ENCODE measurements at places on chromosomes 2 and 18.

GRCh38 chr2:64106481-64106880 lies 37.7 kb downstream of the PELI1 start:
- no peak for DNase-seq

- DNase-seq = no peak
Measured at GRCh38 chr2:21256006-21256405, 132.2 kb downstream of the TDRD15 start.

DNA sequence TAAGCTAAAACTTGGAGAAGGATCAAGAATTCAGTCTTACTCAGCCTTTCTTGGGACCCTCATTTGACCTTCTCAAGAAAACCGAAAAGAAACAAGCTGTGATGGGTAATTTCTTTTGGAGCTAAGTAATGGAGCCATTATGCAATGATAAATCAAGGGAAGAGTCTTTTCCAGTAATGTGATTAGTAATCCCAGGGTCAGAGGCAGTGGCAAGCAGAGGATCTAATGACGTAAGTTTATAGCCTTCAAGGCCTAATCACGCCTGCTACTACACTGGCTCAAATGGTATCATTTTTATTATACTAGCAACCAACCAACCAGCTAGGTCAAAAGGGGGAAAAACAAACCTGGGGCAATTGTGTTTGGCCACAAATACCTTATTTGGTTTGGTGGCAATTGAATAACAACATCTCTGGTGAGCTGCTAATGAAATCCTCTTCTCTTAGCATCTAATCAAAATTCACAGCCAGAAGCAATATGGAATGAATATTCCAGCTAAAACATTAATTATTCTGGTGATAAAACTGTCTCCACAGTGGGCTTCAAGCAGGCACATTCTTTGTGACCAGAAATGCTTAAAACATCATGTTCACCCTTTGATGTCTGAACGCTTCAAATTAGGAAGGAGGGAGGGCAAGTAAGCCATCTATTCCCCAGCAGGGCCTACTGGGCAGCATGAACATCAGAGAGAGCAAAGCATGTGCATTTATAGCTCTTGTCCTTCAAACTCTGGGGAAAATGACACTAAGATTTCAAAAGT lies 114.9 kb upstream of the SULT1C3 start:
- DNase-seq = no peak

GRCh38 chr2:55239656-55240222 lies 7.3 kb downstream of the RPS27A start:
- no peak for DNase-seq

DNA sequence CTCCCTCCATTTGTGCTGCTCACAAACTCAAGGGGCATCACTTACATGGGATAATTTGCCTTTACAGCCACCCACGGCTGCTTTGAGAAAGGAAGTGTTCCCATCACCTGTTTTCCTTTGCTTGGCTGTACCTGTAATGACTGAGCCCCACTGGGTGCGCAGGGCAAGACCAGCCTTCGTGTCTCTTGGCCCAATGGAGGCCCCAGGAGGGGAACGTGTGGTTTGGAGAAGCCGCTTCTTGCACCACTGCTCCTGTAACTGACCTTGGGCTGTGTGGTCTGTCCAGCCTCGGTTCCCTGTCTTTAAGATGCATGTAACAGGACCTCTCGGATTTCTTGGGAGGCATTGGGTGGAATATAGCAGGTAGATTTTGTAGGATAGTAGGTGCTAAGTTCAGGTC lies 41.1 kb downstream of the LDLRAD4 start:
- no peak for DNase-seq

- DNase-seq = no peak
Measured at GRCh38 chr2:178553047-178553446, 72.8 kb downstream of the PLEKHA3 start.

DNA sequence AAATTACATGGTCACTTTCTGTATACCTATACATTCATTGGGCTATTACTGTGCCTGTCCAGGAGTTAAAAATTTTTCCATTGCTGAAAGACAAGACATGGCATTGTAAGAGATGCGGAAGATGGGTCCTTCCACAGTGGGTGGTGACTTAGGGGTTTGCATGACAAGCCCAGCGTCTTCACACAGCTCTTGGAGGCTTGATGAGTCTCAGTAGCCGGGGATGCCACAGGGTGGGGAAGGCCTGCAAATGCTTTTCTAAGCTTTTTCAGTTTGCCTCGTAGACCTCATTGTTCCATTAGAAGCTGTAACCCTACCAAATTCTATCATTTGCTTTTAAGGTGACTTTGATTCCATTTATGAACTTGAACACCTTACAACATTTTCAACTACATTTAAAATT lies 18.1 kb upstream of the MAPRE3 start:
- no peak for DNase-seq

DNA sequence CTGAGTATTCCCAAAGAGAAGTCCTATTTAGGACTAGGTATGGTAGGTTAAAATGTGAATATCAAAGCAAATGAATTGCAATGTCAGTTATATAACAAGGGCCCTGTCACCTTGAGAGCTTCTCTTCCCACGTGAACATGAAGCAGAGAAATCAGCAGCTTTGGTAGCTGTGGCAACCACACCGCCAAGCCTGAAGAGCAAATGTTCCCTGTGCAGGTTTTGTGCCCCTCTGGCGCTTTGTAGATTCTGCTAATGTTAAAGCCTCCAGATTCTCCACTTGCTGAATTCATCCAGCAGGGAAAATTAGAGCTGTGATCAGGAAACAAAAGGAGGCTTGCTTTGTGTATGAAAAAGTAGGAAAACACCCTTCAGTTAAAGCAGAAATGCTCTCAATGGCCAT lies 322.6 kb downstream of the RBM43 start:
- DNase-seq = no peak

GRCh38 chr2:177192788-177193187 lies 19.8 kb upstream of the HNRNPA3 start:
- no peak for DNase-seq

GRCh38 chr2:212028798-212029394 lies 509.7 kb downstream of the ERBB4 start:
- no peak for DNase-seq

GRCh38 chr18:22683196-22683676 lies 249.9 kb upstream of the RBBP8 start:
- DNase-seq = no peak

DNA sequence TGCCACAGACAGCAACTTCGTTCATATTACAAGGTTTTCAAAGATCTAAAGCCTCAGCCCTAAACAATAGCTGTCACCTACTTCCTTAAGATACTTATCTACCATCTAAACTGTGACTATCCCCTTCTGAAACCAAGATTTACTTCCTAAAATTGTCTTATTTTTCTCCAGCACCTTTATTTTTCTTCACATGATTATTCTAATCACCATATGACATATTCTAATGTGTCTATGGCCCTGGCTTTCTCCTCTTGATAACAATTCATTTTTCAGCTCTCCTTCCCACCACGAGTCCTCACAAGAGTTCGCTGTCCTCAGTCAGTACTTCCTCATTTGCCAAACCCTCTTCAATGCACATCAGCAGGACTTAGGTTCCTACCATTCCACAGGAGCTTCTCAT lies 53.9 kb downstream of the RTTN start:
- no peak for DNase-seq

DNA sequence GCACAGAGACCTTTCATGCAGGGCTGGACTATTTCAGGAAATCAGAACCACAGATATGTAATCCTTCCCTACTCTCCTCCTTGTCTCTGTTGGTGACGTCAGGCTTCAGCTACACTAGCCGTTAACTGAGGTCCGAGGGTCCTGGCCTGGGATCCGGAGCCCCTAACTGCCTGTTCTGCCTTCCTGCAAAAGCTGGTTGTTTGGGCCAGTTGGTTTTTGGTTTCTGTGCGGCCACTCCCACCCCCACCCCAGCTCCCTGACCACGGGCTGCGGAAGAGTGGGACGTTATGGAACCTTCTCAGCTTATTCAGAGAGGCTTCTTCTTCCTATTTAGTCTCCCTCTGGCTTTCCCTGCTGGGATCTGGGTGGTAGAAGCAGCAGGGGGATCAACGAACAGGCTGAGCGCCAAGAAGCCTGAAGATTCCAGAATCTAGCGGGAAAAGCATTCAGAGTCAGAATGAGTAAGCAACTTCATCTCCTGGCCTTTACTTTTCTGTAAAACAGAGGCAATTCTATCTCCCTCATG lies 49.3 kb upstream of the ROCK2 start:
- no peak for DNase-seq

GRCh38 chr18:13271302-13271911 lies 52.8 kb downstream of the LDLRAD4 start:
- DNase-seq = no peak

- DNase-seq = no peak
Measured at GRCh38 chr2:136582628-136583205, 182.6 kb upstream of the THSD7B start.

- DNase-seq = no peak
Measured at GRCh38 chr2:225773148-225773547, 373.6 kb downstream of the NYAP2 start.

DNA sequence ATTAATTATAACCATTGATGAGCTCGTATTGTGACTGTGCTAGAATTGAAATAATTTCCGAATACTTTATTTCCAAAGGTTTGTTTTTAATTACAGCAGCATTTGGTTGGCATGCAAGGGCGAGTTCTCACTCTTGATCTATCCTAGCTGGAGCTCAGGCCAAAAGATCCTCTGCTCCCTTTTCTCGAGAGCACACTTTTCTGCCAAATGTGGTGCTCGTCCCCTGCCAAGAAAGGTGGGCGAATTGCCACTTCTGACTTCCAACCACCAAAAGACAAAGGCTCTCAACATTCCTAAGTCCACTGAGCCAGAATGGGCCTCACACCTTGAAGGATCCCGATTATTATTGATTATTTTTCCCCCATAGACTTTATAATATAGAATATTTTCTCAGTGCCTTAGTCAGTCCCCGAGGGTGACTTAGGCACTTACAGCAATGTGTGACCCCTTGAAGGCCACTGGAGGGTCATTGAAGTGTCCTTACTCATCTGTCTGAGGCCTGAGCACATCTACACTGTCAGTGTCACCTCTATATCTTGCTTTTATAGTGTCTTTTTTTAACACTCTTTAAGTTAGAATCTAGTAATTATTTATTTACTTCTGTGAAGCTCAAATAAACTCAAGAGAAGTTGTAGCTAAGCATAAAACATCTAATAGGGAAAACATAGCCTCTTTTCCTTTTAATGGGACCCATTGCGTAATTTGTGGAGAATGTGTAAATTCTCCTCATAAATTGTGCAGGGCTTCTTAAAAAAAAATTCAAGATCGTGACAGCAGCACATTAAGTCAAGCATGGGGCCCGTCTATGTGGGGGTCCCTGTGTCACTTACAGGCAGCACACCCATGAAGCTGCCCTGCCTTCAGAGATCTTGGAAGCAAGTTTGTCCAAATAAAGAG lies 98.3 kb downstream of the MEIS1 start:
- no peak for DNase-seq

- no peak for DNase-seq
Measured at GRCh38 chr2:86315084-86315483, 22.3 kb downstream of the REEP1 start.

GRCh38 chr2:174704642-174705041 lies 59.6 kb downstream of the CHRNA1 start:
- DNase-seq = no peak

GRCh38 chr2:69703189-69703588 lies 38.7 kb upstream of the ANXA4 start:
- no peak for DNase-seq

GRCh38 chr2:217158928-217159327 lies 299.1 kb upstream of the TNP1 start:
- no peak for DNase-seq

DNA sequence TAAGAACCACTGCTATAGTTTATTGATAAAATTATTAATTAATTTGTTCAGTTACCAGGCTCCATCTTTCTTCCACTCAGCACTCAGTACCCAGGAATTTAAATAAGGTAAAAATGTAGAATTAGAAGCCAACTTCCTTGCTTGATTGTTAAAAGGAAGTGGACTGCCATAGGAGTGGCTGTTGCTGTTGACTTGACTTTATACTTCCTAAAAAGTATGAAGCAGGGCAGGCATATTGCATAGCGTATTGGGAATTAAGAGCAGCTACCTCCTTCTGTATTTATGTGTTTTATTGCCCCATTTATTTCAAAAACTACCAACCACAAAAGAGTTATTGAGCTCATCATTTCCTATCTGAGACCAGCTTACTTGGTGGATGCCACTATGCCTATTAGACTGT lies 27.9 kb downstream of the PSMD1 start:
- DNase-seq = no peak

DNA sequence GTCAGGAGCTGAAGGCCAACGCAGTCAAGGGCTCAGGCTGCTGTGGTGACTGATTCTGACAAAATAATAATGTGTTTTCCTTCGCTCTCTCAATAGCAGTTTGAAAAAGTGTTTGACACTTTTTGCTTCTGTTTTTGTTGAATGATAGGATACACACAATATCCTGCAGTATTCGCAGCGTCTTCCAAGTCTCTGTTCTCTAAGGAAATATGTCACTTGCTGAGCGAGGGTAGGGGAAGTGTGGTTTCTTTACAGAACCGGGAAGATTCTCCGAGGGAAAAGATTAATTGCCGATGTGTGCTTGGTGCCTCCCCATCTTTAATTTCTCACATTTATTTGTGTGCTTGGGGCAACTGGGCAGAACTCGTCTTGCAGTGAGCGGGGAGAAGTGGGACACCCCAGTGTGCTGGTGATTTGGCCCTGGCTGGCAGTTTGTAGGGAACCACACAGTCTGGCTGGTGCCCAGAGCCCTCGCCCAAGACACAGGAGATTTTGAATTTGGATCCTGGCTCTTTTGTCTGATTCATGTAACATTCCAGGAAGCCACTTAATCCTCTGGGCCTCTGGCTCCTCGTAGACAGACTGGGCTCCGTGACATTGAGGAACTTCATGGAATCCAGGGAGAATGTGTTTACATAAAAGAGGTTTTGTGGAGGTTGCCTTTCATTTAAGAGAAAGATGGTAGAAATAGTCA lies 169.4 kb downstream of the LDLRAD4 start:
- no peak for DNase-seq

DNA sequence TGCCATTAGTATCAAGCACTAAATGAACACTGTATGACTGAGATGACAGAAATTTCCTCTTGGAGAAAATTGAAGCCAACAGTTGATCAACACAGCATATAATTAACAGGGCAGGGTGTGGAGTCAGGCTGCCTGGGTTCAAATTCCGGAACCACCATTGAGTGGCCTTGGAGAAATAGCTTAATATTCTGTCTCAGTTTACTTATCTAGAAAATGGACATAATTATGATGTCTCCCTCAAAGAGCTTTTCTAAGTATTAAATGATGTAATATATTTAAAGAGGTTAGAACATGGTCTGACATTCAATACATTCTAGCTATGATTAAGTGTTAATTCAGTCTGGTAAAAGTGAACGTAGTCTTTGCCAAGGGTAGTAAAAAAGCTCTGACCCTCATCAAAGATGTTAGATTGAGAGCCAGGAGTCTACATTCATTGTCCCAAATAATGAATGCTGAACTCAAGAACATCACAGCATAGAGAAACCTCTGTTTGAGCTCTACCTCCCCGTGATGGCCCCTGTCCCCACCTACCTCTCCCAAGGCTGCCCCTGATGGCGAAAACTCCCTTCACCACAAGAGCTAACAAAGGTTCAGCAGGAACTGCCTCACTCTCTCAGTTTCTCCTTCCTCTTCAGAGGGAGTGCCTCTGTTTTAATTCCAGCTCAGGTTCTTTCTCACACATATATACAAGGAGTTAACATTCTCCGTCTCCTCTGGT lies 2.7 kb upstream of the VWA3B start:
- no peak for DNase-seq

Data from activated CD8-positive, alpha-beta memory T cell treated with anti-CD3 and anti-CD28 coated beads for 4 hours (primary cell).